Transverse colon (tissue), 4 donors: ENCODE measurements at places on chromosomes 7 and 10. TPM values are rescaled to one million over a fixed set of nuclear protein-coding genes. Genes with fewer than 3 reads are reported as not detected.

DNA sequence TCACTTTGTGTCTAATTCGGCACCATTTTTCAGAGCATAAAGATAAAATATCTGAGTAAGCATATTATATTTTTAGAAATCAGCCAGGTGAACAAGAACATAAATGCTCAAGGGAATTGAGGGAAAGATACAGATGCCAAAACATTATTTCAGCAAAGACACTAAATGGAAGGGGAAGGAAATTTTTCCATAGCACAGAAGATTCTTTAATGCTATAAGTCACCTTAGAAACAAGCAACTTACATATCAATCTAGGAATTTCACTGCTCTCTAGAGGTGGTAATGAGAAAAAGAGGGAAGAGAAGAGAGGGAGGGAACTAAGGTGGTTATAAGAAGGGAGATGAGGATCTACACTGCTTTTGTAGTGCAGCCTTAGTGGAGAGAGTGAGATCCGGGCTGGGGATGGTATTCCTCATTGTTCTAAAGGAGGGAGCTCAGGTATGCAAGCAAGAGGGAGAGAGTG lies 20.4 kb downstream of the ZNF365 start:
- H3K4me1 ChIP-seq = no peaks in the 10 kb centered on the region
- H3K27me3 ChIP-seq = no peaks in the 10 kb centered on the region
- no peak overlapping the region for H3K4me3 ChIP-seq
- no peak overlapping the region for H3K27ac ChIP-seq
- no peak for DNase-seq

DNA sequence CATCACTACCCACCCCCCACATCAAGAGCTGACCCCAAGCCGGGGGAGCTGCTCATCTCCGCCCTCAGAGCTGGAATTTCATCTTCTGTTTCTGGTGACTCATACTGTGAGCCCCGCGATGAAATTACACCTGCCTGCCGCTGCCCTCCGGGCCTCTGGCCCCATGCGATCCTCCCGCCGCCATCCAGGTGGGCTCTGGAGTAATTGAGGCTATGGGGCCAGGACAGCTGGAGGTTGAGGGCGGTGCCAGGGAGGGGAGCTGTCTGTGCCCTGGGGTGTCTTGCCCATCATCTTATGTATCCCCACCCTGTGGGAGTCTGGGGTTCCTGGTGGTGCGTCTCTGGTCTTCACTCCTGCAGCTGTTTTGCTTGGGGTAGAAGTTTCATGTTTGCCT lies 9.0 kb downstream of the GTF2IRD1 start:
- peaks cover 7% of the 10 kb centered on the region for H3K4me1 ChIP-seq
- no peak for DNase-seq
- no peaks in the 10 kb centered on the region for H3K27me3 ChIP-seq
- no peak overlapping the region for H3K27ac ChIP-seq
- H3K4me3 ChIP-seq = no peak overlapping the region

DNA sequence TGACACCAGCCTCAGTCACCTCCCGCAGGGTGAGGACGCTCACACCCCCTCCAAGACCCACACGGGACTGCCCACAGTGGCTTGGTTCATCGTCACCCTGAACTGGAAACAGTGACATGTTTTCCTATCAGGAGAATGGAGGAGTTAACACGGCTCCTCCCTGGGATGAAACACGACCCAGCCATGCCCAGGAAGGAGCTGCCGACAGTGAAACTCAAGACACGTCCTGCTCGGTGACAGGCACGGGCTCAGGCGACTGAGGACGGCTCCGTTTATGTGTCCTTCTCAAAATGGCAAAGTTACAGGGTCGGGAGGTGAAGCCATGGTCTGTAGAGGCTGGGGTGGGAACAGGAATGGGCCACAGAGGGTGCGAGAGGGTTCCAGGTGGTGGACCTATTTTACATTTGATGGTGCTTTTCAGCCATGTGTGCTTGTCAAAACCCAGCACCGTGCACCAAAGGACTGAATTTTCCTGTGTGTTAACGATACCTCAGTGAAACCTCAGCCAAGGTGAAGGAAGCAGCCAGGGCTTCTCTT lies 272.4 kb downstream of the ADARB2 start:
- no peak for DNase-seq
- H3K36me3 ChIP-seq = no peaks in the 10 kb centered on the region

DNA sequence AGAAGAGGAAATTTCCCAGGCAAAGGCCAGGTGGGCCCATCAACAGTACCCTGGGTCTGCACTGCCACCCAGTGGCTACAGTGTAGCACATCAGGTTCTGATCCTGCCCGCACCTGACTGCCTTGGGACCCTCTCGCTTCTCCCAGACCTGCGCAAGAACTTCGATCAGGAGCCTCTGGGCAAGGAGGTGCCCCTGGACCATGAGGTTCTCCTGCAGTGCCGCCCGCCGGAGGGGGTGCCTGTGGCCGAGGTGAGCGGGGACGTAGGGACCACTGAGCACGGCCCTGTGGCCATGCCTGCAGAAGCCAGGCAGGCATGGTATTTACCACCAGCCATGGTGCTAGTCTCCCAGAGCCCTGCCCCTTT lies 33.9 kb upstream of the SLC29A3 start:
- H3K27me3 ChIP-seq = no peaks in the 10 kb centered on the region
- H3K36me3 ChIP-seq = no peaks in the 10 kb centered on the region
- no peak overlapping the region for H3K4me3 ChIP-seq
- DNase-seq = peak; percentile 39

DNA sequence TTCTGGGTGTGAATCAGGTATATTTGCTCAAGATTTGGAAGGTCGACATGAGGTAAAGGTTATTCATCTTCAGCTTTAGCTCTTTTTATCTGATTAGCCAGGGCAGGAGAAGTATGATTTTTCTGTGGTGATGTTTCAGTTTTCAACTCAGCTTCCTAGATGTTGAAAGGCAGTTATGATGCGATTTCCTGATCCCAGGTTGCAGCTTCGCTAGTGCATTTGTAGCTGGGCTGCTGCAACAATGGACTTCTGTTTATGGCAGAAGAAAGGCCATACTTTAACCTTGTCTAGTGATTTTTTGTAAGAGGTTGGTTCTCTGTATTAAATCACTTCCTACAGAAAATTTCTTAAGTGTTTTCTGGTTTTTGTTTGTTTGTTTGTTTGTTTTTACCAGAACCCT lies 619.3 kb downstream of the AUTS2 start:
- no peaks in the 10 kb centered on the region for H3K27me3 ChIP-seq
- no peaks in the 10 kb centered on the region for H3K36me3 ChIP-seq
- peaks cover 7% of the 10 kb centered on the region for H3K4me1 ChIP-seq
- no peak for DNase-seq

DNA sequence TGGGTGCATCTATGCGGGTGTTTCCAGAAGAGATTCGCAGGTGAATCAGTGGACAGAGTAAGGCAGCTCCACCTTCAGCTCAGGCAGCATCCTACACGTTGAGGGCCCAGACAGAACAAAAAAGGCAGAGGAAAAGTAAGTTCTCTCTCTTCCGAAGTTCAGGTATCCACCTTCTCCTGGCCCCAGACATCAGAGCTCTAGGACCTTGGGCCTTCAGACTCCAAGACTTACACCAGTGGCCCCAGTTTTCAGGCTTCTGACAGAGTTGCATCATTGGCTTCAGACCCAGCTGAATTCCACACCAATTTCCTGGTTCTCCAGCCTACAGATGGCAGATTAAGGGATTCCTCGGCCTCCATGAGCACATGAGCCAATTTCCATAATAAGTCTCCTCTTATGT lies 102.2 kb upstream of the GPR26 start:
- H3K4me1 ChIP-seq = no peaks in the 10 kb centered on the region
- DNase-seq = no peak
- peaks cover 12% of the 10 kb centered on the region for H3K27me3 ChIP-seq

- H3K4me3 ChIP-seq = no peak overlapping the region
- H3K27ac ChIP-seq = no peak overlapping the region
- no peaks in the 10 kb centered on the region for H3K4me1 ChIP-seq
- DNase-seq = no peak
These were observed 31.5 kb upstream of the PRLHR start for GRCh38 chr10:118626953-118627352.

DNA sequence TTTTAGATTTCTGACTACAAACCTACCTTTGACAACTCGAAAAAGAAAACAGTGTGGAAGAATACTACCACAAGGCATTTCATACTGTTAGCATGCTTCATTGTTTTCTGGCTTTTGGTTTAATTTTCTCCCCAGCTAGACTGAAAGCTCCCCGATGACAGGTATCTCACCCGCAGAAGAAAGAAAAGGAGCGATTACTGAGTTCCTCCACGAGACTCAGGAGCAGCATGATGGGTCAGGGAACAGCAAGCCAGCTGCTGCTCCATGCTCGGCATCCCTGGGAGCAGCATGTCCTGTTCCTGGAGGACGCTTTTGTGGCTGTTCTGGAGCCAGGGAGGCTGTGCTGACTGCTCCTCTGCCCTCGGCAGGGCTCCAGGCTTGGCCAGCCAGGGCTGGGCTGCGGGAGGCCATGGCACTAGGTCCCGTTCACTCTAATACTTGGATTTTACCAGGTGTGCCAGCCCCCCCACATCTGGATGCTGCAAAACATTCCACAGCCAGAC lies 133.4 kb downstream of the PRKAG2 start:
- no peak overlapping the region for H3K27ac ChIP-seq
- DNase-seq = no peak
- H3K27me3 ChIP-seq = no peaks in the 10 kb centered on the region
- no peak overlapping the region for H3K4me3 ChIP-seq

- no peak for DNase-seq
- H3K4me3 ChIP-seq = no peak overlapping the region
- H3K27ac ChIP-seq = no peak overlapping the region
- no peaks in the 10 kb centered on the region for H3K27me3 ChIP-seq
- no peaks in the 10 kb centered on the region for H3K4me1 ChIP-seq
These were observed 140.9 kb upstream of the MKLN1 start for GRCh38 chr7:131186816-131187215.

DNA sequence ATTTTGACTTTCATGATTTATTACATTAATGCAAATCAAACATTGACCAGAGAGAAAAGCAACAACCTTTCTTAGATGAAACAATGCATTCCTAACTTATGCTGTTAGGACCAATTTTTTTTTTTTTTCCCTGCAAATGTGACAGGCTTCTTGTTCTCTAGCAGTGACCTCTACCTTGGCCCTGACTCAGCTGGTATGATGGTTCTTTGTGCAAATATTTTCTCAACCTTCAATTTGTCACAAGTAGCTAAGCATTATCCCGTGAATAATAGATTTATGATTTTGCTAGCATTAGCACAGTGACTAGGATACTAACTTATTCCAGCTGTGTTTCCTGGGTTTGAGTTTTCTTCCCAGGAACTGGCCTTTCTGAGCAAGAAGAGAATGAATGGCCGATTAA lies 64.9 kb downstream of the PPP1R9A start:
- no peak overlapping the region for H3K4me3 ChIP-seq
- peaks cover 7% of the 10 kb centered on the region for H3K4me1 ChIP-seq
- no peak for DNase-seq
- H3K27me3 ChIP-seq = no peaks in the 10 kb centered on the region
- H3K36me3 ChIP-seq = no peaks in the 10 kb centered on the region

DYNC1I1 gene
- total RNA-seq = 6.6 TPM

POU6F2 gene
- 0.48 TPM for total RNA-seq

IFIT3 gene
- 0.20 TPM for total RNA-seq

TMEM140 gene
- total RNA-seq = 30.0 TPM

IMPDH1 gene
- total RNA-seq = 21.4 TPM

AFAP1L2 gene
- 12.9 TPM for total RNA-seq

WNT8B gene
- total RNA-seq = not detected

HTRA1 gene
- 7.9 TPM for total RNA-seq

TYW1B gene
- 9.7 TPM for total RNA-seq
